ENCODE measurements at places on chromosomes 5 and 9.

GRCh38 chr9:132516911-132517310 lies 65.5 kb upstream of the BARHL1 start:
- no peak for DNase-seq

- no peak for DNase-seq
Measured at GRCh38 chr5:14244721-14245120, 101.6 kb downstream of the TRIO start.

- no peak for DNase-seq
Measured at GRCh38 chr5:65474130-65474711, 7.5 kb downstream of the ADAMTS6 start.

GRCh38 chr9:83032065-83032625 lies 30.8 kb downstream of the RASEF start:
- DNase-seq: no peak

DNA sequence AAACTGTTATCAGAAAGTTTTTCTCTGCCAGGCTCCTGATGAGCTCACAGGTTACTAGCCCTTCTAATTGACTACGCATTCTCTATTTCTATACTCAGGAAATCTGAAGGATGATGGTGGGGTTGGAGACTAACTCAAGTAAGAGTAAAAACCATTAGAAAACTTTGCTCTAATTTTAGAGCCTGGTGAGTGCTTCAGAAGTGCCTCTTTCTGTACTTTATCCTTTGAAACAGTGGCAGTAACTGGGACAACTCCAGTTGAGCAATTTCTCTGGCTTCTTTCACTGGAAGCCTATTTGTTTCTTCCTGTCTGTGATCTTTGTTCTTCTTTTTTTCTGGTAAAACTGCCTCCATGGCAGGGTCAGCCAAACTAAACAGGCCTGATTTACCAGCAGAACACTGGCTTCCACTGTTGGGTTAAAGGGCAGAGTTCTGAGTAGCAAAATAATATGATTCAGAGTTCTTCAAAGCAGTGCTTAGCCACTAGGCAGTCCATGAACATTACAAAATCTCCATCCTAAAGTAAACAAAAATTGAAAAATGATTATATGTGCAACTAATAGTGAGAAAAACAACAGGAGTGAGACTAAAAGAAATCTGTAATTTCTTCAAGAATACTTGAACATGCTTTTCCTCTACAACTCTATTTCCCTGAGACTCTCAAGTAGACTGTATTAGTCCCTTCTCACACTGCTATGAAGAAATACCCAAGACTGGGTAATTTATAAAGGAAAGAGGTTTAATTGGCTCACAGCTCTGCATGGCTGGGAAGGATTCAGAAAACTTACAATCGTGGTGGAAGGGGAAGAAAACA lies 79.8 kb downstream of the MROH2B start:
- no peak for DNase-seq
